ENCODE measurements at places on chromosomes 16 and 17.

- peak; percentile 38 for DNase-seq
These were observed 364.0 kb upstream of the EEF2KMT start for GRCh38 chr16:5461574-5461973.

DNA sequence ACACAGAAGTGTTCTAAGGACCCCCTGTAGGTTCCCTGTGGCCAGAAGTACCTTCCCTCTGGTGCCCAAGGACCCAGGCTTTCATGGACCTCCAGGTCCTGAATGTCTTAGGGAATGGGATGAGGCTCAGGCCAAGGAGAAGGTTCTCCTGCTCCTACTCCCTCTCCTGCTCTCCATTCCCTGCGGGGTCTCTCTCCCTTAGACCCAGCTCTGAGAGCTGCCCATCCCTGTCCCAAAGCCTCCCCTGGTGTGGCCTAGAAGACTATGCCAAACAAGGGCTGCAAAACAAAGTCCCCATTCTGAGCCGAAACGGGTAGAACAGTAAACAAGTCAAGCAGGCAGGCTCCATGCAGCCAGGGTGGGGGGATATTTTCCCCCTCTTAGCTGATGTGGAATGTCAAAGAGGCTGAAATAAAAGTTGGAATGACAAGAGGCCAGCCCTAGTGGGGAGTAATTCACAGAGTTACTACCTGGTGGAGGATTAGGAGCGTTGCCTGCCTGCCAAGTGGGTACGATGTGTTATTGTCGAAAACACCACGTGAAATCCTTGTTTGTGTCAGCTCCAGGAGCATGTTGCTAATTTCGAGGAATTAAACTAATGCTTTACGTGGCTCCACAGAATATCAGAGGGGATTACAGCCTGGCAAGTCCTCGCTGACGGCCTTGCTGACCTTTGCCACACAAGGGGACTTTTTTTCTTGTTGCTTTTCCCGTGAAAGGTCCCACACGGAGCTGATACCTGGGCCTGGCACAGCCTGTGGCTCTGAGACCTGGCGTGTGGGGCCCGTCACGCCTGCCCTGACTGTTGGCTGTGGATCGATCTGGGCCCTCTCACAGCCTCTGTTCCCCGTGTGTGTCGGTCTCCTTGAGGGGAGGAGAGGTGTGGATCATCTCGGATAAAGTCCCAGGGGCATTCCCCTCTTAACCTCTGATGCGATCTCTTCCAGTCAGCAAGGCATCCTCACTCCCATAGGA is 2.9 kb downstream of the WFIKKN2 start:
- DNase-seq, result no peak

DNA sequence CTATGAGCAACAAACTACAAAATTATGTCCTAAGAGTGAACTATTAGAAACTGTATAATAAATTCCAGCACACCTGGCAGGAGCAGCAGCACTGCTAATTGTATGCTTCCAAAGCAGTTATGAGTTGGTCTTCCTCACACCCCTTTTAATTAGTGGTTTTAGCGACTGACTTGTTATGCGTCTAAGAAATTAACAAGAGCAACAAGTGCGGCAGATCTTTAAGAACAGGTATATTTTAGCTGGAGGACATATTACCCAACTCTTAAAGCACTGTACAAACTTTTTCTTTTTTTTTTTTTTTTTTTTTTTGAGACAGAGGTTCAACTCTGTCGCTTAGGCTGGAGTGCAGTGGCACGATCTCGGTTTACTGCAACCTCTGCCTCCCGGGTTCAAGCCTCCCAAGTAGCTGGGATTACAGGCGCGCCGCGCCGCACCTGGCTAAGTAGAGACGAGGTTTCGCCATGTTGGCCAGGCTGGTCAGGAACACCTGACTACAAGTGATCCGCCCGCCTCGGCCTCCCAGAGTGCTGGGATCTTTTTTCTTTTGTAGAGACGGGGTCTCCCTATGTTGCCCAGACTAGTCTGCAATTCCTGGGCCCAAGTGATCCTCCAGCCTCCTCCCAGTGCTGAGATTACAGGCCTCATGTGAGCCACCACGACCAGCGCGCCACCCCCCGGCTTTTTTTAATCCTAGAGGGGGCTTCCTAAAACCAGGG is 1.6 kb upstream of the FBXL20 start:
- DNase-seq, result no peak

GRCh38 chr16:66705790-66706505 is 9.4 kb upstream of the CMTM4 start:
- no peak for DNase-seq

DNA sequence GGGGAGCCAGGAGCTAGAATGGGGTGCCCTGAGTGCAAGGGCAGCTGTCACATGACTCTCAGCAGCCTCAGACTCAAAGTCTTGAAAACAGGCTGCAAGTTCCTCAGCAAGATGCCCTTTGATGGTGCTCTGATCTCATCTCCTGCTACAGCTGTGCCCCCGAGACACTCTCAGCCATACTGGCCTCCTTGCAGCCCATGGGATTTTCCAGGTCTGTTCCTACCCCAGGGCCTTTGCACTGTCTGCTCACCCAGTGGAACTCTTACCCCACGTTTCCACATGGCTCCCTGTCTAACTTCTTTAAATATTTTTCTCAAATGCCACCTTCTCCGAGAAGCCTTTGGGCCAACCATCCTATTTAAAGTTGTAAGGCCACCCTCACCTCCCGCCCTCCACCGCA is 146.9 kb downstream of the C16orf95 start:
- DNase-seq, result no peak

DNA sequence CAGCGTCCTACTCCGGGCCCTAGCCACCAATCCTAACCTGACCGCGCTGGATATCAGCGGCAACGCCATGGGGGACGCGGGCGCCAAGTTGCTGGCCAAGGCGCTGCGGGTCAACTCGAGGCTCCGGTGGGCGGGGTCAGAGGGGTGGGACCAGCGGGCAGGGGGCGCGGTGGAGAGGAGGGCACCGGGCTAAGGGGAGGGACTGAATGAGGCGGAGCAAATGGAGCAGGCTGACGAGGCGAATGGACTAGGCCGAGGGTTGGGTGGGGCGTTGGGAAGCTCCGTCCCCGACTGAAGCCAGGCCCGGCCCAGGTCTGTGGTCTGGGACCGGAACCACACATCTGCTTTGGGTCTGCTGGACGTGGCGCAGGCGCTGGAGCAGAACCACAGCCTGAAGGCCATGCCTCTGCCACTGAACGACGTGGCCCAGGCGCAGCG is 4.6 kb downstream of the CARMIL2 start:
- no peak for DNase-seq

DNA sequence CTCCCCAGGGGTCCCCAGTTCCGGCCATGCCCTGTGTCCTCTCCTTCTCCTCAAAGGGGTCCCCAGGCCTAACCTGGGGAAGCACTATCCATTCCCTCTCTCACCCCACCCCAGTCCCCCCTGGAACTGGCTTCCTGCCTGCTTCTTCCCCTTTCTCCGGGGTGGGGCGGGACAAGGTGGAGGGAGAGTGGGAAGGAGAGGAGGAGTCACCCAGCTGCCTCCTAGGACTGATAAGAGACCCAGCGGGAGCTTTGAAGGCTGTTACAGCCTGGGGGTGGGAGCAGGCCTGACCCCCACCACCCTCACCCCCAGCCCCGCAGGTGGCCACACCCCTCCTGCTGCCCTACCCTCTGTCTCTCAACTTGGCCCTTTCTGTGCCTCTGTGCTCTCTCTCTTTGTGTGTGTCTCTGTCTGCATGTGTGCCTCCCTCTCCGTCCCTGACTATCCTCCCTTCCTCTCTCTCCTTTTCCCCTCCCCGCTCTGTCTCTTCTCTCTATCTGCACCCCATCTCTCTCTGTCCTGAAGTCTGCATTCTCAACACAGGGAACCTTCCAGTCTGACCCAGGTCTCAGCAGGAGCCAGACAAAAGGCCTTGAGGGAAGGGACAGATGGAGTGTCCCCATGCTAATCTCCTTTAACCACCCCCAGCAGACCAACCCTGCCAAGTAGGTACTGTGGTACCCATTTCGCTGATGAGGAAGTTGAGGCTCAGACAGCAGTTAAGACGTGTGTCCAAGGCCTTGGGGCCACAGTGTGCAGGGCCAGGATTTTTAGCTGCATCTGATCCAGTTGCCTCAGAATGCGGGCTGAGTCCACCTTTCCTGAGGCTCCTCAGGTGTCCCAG is 66.1 kb downstream of the RAB11FIP4 start:
- no peak for DNase-seq

GRCh38 chr16:58377932-58378331 is 14.3 kb upstream of the GINS3 start:
- DNase-seq, result no peak

DNA sequence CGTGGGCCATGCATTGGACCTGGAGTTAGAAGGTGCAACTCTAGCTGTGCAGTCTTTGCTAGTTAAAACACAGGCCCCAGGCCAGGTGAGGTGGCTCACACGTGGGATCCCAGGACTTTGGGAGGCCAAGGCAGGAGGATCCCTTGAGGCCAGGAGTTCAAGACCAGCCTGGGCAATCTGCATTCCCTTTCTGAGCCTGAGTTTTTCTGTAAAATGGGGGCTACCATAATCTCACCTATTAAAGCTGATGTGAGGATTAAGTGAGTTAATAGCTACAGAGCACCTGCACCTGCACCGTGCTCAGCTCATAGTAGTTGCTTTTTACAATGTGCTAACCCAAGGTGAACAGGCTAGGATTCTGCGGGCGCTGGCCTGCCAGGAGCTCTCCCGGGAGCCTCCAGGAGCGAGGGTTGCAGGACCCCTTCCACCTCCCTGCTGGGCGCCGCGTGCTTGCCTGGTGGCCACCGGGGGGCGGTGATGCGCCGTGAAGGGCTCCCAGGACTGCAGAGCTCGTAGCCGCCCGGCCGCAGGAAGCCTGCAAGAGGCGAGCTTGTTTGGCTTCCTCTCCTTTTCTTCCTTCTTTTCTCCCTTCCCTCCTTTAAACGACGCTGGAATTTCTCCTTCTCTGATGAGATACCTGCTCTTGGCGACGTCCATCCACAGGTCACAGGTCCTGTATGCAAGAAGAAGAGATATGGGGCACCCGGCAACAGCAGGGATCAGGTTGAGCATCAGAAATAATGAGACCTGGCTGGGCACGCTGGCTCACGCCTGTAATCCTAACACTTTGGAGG is 51.3 kb downstream of the ZFP90 start:
- no peak for DNase-seq

GRCh38 chr16:2835638-2836493 is 5.8 kb downstream of the ZG16B start:
- DNase-seq, result no peak

GRCh38 chr16:88886845-88887521 is 20.5 kb upstream of the PABPN1L start:
- no peak for DNase-seq

- DNase-seq, result no peak
These were observed 30.8 kb downstream of the HLF start for GRCh38 chr17:55295411-55296170.

DNA sequence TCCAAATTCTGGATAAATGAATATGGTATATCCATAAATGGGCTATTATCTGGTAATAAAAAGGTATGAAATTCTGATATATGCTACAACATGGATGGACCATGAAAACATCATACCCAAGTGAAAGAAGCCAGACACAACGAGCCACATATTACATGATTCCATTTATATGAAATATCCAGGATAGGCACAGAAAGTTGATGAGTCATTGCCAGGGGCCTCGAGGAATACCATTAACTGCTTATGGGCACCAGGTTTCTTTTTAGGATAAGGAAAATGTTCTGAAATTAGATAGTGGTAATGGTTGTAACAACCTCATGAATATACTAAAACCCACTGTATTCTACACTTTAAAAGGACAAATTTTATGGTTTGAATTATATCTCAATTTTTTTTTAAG is 123.2 kb downstream of the PITPNC1 start:
- no peak for DNase-seq

DNA sequence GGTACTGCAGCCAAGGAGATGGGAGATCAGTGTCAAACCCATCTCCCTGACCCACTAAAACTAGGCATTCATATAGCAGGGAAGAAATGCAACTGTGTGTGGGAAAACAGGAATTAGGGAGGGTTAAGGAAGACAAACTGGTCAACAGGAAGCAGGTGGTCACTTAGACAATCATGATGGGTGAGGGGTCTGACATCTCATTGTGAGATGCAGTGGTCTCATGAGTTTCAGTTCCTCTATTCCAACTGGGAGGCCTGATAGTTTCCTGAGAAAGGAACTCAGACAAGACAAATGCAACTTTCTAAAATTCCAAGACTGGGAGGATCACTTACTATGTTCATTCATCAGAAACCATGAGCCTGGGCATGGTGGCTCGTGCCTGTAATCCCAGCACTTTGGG is 361.4 kb upstream of the C16orf82 start:
- no peak for DNase-seq

GRCh38 chr17:81110488-81111040 is 54.7 kb upstream of the PVALEF start:
- no peak for DNase-seq

GRCh38 chr16:4852221-4852872 is 5.1 kb downstream of the UBN1 start:
- no peak for DNase-seq

DNA sequence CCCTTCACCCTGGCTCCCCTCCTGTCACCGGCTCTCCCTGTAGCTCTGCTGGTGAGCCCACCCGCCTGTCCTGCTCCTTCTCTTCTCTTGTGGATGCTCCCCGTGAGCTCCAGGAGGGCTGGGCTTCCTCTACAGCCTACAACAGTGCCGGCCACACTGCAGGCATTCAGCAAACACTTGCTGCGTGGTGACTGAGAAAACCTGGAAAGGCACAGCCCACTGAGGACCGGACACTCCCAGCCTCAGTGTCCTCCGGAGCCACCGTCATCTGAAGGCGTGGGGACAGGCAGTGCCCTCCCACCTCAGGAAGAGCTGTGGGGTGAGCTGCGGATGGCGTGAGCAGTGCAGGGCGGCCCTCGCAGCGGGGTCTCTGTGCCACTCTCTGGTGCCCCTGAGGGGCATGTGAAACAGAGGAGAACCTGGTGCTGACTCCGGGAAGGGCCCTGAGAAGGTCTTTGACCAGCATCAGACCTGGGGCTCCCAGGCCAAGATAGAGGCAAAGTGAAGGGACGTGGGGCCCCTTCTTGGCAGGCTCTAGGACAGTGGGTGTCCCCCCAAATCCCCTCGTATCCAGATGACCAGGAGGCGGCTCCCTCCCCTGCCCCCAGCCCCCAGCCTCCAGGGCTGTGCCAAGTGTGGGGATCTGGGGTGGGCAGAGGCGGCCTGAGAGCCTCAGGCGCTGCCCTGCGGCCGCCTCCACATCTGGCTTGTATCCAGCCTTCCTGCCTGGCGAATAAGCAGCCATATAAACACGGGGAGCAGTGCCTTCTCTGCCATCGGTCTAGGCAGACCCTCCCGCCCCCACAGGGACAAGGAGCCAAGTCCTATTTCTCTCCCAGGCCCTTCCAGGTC is 44.0 kb upstream of the PABPN1L start:
- DNase-seq, result no peak

DNA sequence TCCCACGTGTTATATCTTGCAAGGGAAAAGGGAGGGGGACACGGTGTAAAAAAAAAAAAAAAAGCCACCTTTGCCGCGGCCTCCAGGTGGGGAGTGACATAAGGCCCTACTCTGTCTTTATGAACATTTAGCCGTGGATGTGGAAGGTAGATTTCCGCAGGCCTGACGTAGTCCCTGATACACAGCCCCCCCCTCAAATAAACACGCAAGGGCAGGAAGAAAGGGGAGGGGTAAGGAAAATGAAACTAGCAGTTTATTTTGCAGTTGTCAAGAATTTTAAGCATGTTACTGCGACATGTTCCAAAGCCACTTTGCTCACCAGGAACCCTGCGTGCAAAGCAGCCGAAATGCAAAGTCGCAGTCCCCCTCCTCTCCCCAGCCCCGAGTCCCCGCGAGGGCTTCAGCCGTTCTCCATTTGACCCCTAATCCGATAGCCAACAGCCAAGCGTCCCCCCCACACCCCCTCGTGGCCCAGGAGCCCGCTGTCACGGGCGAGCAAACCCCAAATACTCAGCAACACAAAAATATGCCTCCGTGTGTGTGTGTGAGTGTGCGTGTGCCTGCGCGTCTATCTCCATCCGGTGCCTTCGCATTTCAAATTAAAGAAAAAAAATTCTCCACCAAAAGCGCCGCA is 1.2 kb downstream of the CBX4 start:
- DNase-seq, result no peak

- no peak for DNase-seq
These were observed 75.5 kb downstream of the GPRC5B start for GRCh38 chr16:19809121-19809635.
